ENCODE measurements at places on chromosomes 5 and 9. TPM values are rescaled to one million over a fixed set of nuclear protein-coding genes. Genes with fewer than 3 reads are reported as not detected.

The OMD gene
- not detected for polyA plus RNA-seq

The LRRTM2 gene
- not detected for polyA plus RNA-seq

The ORM2 gene
- not detected for polyA plus RNA-seq

The CBY3 gene
- polyA plus RNA-seq, result 0.64 TPM

The PITX1 gene
- polyA plus RNA-seq, result 0.38 TPM

The ELL2 gene
- 9.9 TPM for polyA plus RNA-seq

The MED7 gene
- polyA plus RNA-seq, result 18.6 TPM

The DMAC1 gene
- polyA plus RNA-seq, result 59.9 TPM

The HTR1A gene
- polyA plus RNA-seq, result not detected

The AK8 gene
- polyA plus RNA-seq, result 11.8 TPM

The KCNV2 gene
- not detected for polyA plus RNA-seq

The CEL gene
- polyA plus RNA-seq, result not detected

The LAMC3 gene
- not detected for polyA plus RNA-seq

The PWWP2A gene
- polyA plus RNA-seq, result 30.5 TPM

The FSTL4 gene
- polyA plus RNA-seq, result not detected

The SWI5 gene
- polyA plus RNA-seq, result 25.4 TPM

The TRPM6 gene
- polyA plus RNA-seq, result not detected

The PDE6A gene
- 0.05 TPM for polyA plus RNA-seq
